Left lobe of liver (tissue), 2 donors: ENCODE measurements at places on chromosomes 6 and 20. TPM values are rescaled to one million over a fixed set of nuclear protein-coding genes. Genes with fewer than 3 reads are reported as not detected.

GRCh38 chr6:106141441-106142237 lies 55.5 kb downstream of the PRDM1 start:
- no peak for DNase-seq

PSORS1C1 gene
- not detected for total RNA-seq

HTR1B gene
- total RNA-seq: not detected

DNA sequence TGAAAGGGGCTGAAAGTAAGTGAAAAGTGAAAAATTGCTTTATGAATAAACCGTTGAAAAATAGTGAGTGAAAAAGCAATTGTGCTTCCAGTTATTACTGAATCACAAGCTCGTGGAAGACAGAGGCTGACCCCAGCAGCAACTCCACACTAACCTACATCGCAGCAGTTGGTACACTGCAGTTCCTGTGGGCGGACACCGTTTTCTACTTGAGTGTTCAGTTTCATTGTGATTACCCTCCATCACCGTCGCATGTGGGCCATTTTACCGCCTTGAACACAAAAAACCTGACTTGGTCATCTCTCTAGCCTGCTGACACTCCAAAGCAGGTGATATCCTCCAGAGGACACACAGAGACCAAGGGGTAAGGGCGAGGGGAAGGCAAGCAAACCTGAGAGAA lies 28.4 kb downstream of the PRDM1 start:
- no peak for DNase-seq

ARHGAP18 gene
- 4.7 TPM for total RNA-seq

- DNase-seq: no peak
Measured at GRCh38 chr6:129046526-129046925, 163.6 kb downstream of the LAMA2 start.

- no peak for DNase-seq
Measured at GRCh38 chr20:11778206-11778570, 139.5 kb upstream of the BTBD3 start.

MCHR2 gene
- total RNA-seq: not detected

RBPJL gene
- total RNA-seq: 0.23 TPM

DNA sequence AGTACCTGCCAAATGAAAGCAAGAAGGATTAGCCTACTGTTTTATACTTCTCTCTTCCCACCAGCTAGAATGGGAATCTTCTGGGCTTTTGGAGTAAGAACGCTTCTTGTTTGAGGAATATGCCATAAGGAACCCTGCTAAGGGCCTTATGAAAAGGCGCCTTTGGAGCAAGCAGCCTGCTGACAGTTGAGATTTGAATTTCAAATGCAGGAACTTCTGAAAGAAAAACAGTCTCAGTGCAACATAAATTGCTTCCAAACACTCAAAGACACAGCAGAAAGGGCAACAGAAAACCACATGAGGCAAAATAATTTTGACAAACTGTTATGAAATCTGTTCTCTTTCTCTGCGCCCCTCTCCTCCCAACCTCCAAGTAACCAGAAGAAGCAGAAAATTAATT lies 149.4 kb upstream of the B3GAT2 start:
- DNase-seq: no peak

CLVS2 gene
- not detected for total RNA-seq

SRMS gene
- not detected for total RNA-seq

DNA sequence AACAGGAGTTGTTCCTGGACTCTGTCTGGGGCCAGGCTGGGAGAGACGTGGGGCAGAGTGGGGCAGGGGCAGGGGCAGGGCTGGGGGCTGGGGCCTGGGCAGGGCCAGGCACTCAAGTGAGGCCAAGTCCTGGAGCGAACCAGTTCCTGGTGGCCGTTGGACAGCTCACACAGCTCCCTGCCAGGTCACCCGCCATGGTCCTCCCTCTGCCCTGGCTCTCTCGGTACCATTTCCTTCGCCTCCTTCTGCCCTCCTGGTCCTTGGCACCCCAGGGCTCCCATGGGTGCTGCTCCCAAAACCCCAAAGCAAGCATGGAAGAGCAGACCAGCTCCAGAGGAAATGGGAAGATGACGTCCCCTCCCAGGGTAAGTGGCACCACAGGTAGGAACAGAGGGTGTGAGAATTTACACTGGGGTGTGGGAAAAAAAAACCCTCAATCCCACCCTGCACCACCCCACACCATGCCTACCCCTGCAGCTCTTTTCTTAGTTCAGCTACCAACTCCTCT lies at the start of gene MCCD1:
Gene MCCD1 (plus strand): TSS at position 142 of the 508 bp plus-strand sequence. CDS start 53 bp downstream, at position 195.
- no peak for DNase-seq

DNA sequence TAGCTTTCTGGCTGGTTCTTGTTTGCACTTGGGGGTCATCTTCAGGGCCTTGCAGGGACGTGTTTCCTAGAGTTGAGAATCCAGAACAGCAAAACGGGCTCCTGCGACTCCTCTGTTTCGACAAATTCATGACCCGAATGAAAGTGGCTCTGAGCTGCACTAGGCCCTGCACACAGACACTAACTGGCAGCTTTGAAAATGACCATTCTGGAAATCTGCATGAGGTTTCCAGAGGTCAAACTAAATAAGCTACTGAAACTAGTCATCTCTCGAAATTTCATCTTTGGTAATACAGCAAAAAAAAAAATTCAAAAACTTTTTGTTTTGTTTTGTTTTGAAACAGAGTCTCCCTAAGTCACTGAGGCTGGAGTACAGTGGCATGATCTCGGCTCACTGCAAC lies 15.5 kb upstream of the BMP7 start:
- DNase-seq: no peak

L3MBTL1 gene
- total RNA-seq: 3.6 TPM

PSORS1C2 gene
- not detected for total RNA-seq

ANKRD66 gene
- total RNA-seq: not detected

GRCh38 chr20:41124451-41125094 lies 12.8 kb upstream of the PLCG1 start:
- DNase-seq: no peak

ADAM33 gene
- 0.48 TPM for total RNA-seq

SIRPB2 gene
- 0.50 TPM for total RNA-seq

- DNase-seq: no peak
Measured at GRCh38 chr20:30500829-30501440, 756.5 kb upstream of the DEFB115 start.

- DNase-seq: peak; percentile 81
Measured at GRCh38 chr6:39309942-39310531, 4.2 kb downstream of the KCNK17 start.

DNA sequence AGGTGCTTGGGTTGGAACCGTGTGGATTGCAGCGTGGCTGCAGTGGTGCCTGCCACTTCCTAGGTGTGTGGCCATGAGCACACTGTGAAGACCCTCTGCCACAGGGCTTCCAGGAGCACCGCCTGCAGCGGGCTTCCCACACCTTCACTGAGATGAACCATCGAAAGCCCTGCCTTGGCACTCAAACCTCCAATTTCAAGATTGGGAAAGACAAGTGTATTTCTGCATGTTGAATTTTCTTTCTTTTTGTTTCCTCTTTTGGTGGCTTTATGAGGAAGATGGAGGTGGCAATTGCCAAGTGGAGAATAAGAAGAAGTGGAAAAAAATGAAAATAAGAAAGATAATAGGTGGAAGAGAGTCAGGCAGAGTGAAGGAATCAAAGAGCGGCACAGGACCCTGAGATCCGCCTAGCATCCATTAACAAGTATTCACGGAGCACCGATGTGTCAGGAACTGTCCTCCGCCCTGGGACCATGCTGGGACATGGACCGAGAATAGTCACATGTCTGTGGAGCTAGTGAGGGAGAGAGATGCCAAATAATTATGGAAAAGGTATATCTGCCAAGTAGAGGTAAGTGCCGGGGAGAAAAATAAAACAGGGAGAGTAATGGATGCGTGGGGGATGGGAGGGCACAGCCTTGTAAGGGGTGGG lies 159.9 kb downstream of the BCAS1 start:
- DNase-seq: no peak

LPIN3 gene
- 32.2 TPM for total RNA-seq

DNA sequence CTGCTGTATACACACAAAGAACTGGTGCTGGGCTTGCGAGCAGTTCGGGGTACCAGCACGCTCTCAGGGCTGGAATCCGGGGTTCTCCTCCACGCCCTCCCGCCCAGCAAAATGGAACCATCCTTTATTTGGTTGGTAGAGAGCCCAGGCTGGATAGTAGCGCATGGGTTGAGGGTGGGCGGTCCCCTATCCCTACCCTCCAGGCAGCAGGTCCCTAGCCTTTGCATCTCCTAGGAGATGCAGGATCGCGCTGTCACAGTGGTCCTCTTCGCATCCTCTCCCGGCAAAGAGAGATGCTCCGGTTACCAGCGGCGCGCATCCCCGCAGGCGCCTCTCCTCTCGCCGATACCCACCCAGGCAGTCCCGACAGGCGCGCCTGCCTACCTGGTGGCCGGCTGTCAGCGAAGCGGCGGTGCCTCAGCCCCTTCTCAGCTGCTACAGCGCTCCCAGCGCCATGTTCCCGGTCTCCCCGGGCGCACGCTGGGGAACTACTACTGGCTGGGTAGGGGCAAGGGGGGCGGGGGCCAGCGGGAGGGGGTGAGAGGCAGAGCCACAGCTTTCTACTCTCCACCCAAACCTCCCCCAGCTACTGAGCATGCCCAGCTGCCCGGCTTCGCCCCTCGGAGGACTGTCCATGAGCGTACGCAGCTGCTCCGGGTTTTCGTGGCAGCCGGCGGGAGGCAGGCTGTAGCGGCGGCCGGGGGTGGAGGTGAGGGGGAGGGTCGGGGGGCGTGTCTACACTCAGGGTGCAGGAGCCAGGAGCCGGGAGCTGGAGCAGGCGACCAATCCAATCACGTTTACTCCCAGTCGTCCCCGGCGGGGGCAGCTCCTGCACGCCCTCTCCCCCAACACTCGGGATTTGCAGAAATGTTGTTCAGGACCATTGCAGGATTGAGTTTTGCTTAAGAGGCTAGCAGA lies at the start of gene PAK5:
Gene PAK5 (minus strand): TSS at position 699 of the 918 bp plus-strand sequence. CDS start 194,748 bp downstream, outside the sequence.
- DNase-seq: no peak

TOX2 gene
- 3.5 TPM for total RNA-seq

- no peak for DNase-seq
Measured at GRCh38 chr6:79842376-79843040, 104.8 kb downstream of the ELOVL4 start.

DNA sequence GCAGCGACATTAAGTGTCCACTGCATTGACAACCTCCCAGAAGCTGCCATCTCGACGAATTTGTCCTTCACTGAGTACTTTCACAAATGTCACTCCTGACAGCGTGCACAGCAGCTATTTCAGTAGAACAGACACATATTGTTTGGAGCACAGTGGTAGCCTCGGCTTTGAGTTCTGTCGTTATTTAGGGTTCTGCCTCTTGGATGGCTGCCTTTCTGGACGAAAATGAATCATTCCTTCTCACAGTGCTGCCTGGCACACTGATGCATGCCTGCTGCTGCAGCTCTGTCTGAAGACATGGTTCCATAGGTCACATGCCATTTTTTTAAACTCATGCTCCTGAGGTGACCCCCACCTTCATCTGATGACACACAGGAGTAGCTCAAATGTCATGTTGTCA lies 477.0 kb downstream of the C6orf118 start:
- DNase-seq: no peak

TREML2 gene
- 0.08 TPM for total RNA-seq

ZBTB9 gene
- 2.9 TPM for total RNA-seq

RHAG gene
- total RNA-seq: 0.38 TPM

TSHZ2 gene
- total RNA-seq: 19.0 TPM

ZBP1 gene
- 0.08 TPM for total RNA-seq

MYO6 gene
- total RNA-seq: 15.3 TPM

- no peak for DNase-seq
Measured at GRCh38 chr6:84770521-84770920, 6.1 kb upstream of the TBX18 start.

- DNase-seq: no peak
Measured at GRCh38 chr6:114194362-114195026, 148.3 kb downstream of the HS3ST5 start.

DNA sequence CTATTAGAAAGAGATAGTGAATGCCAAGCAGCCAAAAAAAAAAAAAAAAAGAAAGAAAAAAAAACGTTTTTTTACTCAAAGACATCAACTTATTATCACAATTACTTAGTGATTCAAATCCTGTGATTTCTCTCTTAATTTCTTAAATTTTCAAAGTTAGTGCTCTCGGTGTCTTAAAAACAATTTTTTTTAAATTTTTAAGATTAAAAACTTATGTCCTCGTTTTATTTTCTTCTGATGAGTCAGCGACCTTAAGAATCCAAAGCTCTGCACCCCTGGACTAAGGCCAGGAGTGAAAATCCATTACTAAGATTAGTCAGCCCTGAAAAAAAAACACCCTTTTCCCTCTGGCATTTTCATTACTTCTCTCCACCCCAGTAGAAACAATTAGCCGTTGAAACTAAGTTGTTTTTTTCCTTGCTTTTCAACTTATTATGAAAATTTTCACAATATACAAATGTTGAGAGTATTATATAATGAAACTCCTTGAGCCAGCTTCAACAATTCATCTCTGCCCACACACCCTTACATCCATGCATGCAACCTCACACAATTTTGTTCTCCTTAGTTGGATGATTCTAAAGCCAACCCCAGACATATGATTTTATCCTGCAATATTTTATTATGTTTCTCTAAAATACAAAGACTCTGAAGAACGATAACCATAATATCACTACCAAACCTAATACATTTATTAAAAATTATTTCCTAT lies 85.6 kb upstream of the CARMIL1 start:
- DNase-seq: no peak

DNA sequence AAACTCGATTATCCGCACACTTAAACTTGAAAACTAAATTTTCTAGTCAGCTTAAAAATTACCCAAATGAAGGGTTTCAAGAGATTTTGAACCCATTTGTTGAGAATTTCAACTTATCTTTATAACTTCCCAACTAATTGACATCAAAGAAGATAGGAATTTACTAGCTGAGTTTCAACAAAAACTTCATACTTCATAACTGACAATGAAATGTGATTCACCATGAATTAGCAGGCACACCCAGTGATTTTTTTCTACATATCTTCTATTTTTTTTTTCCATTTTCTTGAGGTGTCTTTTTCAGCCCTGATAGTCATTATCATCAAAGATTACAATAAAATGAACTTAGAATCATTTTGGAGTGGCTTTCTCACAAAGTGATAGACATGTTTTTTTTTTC lies 26.7 kb downstream of the TNFAIP3 start:
- DNase-seq: no peak

BMP7 gene
- 0.38 TPM for total RNA-seq

TNFRSF6B gene
- total RNA-seq: 0.40 TPM

TRIM10 gene
- 1.9 TPM for total RNA-seq

ALDH8A1 gene
- total RNA-seq: 174 TPM

DNA sequence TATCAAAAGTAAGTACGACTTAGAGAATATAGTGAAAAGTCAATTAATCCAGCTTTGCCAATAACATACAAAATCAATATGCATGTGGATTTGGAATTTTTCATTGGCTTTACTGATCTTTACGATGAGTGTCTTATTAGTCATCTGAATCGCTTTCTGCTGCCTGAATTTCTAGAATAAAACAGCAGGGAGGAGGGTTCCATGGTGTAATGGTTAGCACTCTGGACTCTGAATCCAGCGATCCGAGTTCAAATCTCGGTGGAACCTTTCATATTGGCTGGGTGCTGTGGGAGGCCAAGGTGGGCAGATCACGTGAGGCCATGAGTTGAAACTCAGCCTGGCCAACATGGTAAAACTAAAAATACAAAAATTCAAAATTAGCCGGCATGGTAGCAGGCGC lies 448.8 kb downstream of the RNF144B start:
- DNase-seq: no peak

- DNase-seq: no peak
Measured at GRCh38 chr6:113359155-113360140, 497.7 kb upstream of the MARCKS start.

- no peak for DNase-seq
Measured at GRCh38 chr6:126063512-126064146, 77.3 kb downstream of the TRMT11 start.

GRCh38 chr6:33160728-33161344 lies 31.4 kb downstream of the COL11A2 start:
- no peak for DNase-seq

ATP9A gene
- 12.1 TPM for total RNA-seq

HMGCLL1 gene
- total RNA-seq: 0.23 TPM
